ENCODE measurements at places on chromosomes 5 and 9. TPM values are rescaled to one million over a fixed set of nuclear protein-coding genes. Genes with fewer than 3 reads are reported as not detected.

- no peak for DNase-seq
These were observed 36.5 kb upstream of the FAT2 start for GRCh38 chr5:151627650-151628049.

DNA sequence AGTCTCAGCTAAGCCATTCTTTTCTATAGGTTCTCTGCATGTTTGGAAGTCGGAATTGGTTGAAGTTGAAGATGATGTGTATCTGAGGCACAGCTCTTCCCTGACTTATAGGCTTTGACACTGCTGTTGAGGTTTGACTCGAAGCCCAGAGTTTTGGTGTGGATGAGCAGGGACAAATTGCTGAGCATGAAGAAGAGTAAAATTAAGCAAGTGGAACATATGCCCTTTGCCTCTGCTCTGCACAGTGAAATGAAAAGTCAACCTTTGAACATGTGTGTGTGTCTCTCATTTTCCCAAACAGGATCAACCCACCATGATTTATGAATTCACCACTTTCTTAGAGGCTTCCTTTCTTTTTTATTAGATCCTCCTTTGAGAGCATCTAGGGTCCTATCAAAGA lies 8.5 kb downstream of the HMHB1 start:
- no peak for DNase-seq

DNA sequence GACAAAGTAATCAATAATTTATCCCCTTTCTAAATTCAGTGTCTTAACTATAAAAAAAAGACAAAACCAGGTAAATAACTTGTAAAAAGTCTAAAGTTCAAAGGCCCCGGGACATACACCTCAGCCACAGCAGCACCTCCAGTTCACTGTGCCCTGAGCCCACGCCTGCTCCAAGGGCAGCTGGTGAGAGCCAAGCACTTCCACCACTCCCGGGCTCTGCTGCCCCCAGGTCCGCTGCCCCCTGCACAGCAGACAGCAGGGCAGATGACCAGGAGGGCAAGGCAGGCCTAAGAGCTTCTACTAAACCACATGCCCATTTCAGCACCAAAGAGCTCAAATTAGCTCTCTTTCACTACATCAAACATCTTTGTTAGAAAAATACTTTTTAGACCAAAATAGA lies 91.9 kb downstream of the CAMSAP1 start:
- no peak for DNase-seq

GRCh38 chr5:164048359-164048926 lies 543.0 kb downstream of the MAT2B start:
- no peak for DNase-seq

DNA sequence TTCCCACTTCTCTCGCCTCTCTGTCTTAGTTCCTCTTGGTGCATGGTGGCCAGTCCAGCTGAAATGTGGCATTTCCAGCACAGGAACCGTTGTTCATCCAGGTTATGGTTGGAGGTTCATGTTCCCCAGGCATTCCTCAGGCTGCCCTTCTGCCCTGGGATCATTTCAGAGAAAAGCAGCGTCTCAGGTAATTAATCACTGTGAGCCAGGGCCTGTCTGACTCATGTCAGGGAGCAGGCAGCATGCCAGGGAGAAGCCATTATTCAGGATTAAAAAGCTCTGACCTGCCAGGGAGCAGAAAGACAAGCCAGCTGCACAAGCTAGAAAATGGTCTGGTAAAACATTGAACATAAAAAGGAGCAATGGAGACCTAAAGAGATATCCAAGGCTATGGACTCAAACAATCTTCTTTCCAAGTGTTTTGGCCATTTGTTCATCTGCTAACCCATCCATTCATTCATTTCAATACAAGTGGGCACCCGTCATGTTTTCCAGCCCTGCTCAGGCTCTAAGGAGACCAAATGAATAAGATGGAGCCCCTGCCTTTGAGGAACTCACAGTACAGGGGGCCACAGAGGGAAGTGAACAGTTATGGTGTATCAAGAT lies 241.4 kb downstream of the DRD1 start:
- DNase-seq: no peak

DNA sequence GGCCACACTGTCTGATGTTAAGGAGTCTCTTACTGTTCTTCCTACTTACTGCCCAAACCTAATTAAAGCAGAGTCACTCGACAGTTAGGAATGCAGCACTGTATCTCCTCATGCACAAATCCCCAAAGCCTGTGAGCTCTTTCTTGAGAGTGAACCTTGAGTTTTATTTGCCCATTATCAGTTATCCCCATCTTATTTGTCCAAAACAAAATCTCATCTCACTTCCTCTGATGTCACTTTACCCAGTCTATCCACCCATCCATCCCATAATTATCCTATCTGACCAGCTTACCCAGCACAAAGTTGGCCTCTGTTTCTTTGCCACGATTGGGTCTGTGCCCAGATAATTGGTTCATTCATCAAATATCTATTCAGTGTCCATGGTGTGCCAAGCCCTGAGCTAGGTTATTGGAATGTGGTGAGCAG lies 250.8 kb downstream of the SLIT3 start:
- no peak for DNase-seq

- no peak for DNase-seq
These were observed 151.1 kb upstream of the APC start for GRCh38 chr5:112586596-112587062.

DNA sequence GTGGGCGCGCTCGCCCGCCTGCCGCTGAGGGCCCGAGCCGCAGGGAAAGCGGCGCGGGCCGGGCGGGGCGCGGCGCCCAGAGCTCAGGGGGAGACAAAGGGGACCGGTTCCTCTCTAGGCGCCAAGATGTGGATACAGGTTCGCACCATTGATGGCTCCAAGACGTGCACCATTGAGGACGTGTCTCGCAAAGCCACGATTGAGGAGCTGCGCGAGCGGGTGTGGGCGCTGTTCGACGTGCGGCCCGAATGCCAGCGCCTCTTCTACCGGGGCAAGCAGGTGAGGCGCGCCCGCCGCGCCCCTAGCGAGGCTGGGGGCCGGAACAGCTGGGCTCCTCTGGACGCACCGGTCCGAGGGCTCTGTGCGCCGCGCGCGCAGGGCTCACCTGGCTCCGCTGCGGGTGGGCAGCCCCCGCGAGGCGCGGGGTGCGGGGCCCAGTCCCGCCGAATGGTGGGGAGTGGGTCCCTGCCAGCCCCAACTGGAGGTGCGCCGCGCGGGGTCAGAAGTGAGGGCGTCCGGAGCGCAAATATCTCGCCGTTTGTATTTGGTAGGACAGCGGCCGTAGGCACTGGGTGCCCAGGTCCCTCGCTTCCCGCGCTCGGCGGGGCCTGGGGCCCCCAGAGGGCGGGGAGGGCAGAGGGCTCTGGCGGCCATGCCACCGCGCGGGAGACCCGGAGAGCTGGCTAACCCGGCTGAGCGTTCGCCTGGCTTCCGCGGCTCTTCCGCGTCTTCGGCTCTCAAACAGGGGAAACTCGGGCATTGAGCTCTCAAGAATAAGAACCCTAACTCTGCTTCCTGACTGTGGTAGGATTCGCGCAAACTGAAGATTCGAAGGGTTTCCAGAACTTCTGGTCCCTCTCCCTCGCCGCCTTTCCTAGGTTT lies 607 bp downstream of the UHRF2 start:
- peak; percentile 52 for DNase-seq

- DNase-seq: no peak
These were observed 110.7 kb downstream of the OLFM1 start for GRCh38 chr9:135198144-135198543.

DNA sequence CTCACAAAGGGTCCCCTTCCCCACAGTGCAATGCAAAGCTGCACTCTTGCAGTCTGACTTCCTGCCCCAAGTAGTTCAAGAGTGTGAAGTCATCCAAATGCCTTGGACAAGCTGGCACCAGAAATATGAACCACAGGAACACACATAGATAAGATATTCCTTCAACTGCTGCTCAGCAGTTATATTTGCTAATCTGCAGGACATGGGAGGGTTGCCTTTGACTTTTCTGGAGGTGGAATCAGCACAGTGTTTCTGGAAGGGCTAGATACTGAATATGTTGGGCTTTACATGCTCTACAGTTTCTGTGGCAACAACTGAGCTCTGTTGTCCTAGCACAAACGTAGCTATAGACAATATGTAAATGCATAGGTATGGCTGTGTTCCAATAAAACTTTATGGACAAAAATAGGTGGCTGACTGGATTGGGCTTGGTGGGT lies 96.7 kb upstream of the PCA3 start:
- no peak for DNase-seq

GRCh38 chr9:128689820-128690683 lies 1.0 kb downstream of the SET start:
- peak; percentile 57 for DNase-seq

DNA sequence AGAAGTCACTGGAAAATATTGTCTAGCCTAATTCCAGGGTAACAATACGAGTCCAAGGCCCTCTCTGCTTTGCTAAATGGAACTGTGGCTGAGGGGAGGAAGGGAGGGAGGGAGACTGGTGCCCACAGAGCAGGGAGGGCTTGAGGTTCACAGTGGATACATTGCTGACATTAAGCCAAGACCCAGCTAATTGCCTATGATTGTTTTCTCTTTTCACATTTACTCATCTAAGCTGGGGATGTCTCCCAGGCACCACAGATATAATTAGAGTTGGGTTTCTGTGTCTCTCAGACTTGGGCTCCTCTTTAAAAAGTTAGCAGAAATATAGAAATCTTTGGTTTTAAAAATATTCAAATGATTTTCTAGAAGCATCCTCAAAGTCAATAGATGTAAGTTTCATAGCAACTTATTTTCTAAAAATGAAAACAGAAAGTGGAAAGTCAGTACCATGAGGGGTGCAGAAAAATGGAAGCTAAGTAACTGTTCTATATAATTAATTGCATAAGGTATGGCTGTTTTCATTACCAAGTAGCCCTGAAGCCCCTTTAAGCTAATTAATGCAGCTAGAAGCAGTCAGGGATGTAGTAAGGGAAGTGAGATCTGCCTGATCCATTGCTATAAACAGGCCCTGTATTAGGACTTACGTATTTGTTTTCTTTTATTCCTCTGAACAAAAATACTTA lies 259.8 kb downstream of the NDUFS4 start:
- DNase-seq: no peak

- no peak for DNase-seq
These were observed 78.9 kb downstream of the PARP8 start for GRCh38 chr5:50745221-50745910.

GRCh38 chr5:109630093-109630492 lies 59.6 kb upstream of the MAN2A1 start:
- DNase-seq: no peak

DNA sequence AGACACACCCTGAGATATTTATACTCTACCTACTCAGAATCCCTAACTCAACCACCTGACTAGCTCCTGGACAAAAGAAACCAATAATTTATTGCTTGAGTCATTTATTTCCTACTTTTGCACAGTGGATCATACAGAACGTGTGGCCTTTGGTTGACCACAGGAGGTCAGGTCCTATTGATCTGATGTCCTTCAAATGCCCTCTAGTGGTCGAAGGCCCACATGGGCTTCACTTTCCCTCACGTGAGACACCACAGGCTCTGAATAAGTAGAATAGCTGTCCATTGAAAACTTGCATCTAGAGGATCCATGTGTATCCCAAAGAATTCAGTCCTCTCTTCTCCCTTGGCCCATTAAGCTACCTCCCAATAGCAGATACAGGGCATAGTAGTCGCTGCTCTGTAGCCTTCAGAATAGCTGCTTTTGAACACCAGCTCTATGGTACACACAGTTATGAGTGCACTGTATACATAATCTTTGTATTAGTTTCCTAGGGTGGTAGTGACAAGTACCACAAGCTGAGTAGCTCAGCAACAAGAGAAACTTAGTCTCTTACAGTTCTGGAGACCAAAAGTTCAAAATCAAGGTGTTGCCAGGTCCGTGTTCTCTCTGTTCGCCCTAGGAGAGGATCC lies 177.6 kb upstream of the SMARCA2 start:
- DNase-seq: no peak

GRCh38 chr5:56307714-56308333 lies 74.7 kb upstream of the ANKRD55 start:
- DNase-seq: no peak

DNA sequence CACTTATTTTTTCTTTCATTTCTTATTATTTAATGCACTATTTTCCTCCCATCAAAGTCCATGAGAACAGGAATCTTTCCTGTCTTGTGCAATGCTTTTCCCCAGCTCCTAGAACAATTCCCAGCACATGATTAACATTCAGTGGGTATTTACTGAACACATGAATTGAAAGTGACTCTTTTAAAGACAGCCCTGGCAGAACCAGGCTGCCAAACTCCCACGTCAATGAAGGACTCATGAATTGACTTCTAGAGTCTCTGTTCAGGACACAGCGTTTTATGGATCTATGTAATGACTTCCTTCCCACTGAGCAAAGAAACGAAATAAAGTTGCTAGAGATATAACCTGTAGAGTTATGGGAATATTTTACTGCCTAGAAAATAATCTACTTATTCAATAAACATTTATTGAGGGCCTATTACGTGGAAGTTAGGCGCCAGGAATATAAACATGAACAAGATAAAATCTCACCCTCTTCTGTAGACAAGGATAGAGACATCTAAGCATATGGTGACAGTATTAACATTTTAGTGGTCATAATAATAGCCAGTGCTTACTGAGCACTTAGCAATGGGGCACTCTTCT lies 485.9 kb upstream of the KLF4 start:
- no peak for DNase-seq

- no peak for DNase-seq
These were observed 3.8 kb downstream of the IRX1 start for GRCh38 chr5:3599226-3600105.

- DNase-seq: no peak
These were observed 113.1 kb downstream of the HTR4 start for GRCh38 chr5:148541054-148541835.

GRCh38 chr5:34957857-34958690 lies 28.7 kb downstream of the DNAJC21 start:
- DNase-seq: no peak

DNA sequence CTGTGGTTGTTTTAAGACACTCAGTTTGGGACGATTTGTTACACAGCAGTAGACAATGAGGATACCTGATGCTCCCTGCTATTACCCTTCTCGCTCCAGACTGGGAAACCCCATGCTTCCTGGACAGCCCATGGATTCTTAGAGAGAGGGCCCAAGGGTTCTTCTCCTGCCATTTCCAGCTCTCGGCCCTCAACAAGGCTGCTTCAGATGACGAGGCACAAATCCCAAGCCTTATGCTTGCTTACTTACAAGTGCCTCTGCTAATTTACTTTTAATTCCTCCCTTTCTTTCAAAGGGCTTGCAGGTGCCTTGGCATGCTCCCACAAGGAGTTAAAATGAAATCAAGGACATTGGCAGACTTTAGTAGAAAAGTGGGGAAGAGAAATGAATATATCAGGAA lies 79.4 kb downstream of the GADD45G start:
- no peak for DNase-seq

Gene IFNK
- not detected for total RNA-seq

Gene RNF20
- 22.6 TPM for total RNA-seq

Gene PCDHGB3
- 2.2 TPM for total RNA-seq

Gene SPATA31A3
- total RNA-seq: not detected

Gene ZNF354B
- 11.8 TPM for total RNA-seq

Gene ZMYND19
- total RNA-seq: 8.8 TPM

Gene SLC6A18
- not detected for total RNA-seq

Gene MARVELD2
- total RNA-seq: 24.5 TPM

Measured in pancreas (tissue), 10 donors.